Skeletal muscle cell (primary cell): ENCODE measurements at places on chromosomes 16 and 17.
A peak's percentile ranks its signal among the peaks of the same experiment; 100 is the strongest.

DNA sequence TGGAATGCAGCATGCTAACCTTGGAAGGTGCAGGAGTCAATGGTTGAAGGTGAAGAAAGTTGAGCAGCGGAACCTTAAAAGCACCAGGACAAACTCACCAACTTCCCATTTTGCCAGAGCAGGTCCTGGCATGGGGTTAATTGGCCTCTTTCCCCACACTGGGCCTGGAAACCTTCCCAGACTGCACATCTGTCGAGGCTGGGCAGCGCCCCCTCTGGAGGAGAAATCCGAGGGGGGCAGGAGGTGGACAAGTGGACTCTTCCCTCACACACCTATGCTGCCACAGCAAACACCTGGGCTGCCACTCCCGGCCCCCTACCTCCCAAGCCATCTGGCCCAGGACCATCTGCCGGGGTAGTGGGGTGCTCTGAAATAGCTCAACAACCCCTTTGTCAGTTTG is 232.4 kb downstream of the CBLN1 start:
- no peak for DNase-seq

DNA sequence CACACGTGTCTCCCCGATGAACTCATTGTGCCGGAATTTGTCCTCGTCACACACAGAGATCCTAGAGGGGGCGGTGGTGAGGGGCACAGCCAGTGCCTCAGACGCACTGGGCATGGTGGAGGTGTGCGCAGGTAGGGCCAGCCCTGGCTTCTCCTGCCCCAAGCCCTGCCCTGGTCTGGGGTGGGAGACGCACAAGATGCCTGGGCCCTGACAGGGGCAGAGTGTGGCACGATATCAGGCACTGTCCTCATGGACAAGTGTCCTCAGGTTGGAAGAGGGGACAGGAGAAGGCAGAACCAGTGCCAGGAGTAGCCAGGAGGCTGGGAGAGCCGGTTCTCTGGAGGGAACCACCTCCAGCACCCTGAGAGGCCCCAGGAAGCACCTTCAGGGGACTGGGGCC is 20.0 kb downstream of the DOC2B start:
- DNase-seq, result no peak

DNA sequence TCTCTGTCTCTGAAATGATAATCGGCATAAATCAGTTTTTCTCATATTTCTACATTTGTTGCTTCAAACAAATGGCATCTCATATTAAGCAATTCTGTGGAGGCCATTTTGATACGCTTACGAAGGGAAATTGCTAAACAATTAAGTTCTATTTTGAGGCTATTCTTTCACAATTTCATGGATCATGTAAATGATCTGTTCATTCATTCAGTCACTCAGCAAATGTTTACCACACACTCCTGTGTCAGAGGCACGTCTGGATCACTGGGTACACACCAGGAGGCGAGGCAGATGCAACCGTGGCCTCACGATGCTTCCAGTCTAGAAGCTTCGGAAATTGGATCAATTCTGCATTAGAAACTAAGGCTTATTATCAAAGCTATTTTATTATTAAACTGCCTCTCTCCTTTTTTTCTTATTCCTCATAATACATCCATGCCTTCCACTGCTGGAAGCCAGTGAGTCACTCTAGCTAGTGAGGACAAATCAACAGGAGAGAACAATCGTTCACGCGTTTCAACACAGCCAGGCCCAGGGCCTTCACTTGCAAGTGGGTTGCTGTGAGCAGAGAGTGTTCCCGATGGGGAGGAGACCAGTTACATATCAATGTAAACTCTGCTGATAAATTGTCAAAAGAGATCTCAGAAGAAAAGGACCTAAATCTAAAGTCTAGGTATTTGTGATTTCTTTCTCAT is 11.3 kb upstream of the SLC39A11 start:
- DNase-seq, result no peak

GRCh38 chr17:53891726-53892125 is 69.0 kb downstream of the KIF2B start:
- DNase-seq, result no peak

DNA sequence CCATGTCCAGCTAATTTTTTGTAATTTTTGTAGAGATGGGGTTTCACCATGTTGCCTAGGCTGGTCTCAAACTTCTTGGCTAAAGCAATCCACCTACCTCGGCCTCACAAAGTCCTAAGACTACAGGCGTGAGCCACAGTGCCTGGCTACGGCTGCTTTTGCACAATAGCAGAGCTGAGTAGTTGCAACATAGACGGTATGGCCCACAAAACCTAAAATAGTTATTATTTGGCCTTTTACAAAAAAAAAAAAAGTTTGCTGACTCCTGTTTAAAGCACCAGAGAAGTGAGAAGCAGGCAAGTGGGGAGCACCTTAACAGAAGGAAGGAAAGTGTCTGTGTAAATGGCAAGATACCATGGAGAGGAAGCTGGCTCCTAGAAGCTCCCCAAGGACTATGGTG is 5.3 kb upstream of the HSF5 start:
- DNase-seq, result no peak

- DNase-seq, result peak; percentile 91
These were observed 12.2 kb upstream of the MMD start for GRCh38 chr17:55433629-55434422.

GRCh38 chr17:58960068-58960467 is 146.6 kb downstream of the TRIM37 start:
- peak; percentile 26 for DNase-seq

GRCh38 chr17:77365584-77366186 is 224.9 kb downstream of the SEC14L1 start:
- peak; percentile 75 for DNase-seq

GRCh38 chr16:3152027-3152276 is 17.1 kb downstream of the ZNF213 start:
- DNase-seq, result no peak

DNA sequence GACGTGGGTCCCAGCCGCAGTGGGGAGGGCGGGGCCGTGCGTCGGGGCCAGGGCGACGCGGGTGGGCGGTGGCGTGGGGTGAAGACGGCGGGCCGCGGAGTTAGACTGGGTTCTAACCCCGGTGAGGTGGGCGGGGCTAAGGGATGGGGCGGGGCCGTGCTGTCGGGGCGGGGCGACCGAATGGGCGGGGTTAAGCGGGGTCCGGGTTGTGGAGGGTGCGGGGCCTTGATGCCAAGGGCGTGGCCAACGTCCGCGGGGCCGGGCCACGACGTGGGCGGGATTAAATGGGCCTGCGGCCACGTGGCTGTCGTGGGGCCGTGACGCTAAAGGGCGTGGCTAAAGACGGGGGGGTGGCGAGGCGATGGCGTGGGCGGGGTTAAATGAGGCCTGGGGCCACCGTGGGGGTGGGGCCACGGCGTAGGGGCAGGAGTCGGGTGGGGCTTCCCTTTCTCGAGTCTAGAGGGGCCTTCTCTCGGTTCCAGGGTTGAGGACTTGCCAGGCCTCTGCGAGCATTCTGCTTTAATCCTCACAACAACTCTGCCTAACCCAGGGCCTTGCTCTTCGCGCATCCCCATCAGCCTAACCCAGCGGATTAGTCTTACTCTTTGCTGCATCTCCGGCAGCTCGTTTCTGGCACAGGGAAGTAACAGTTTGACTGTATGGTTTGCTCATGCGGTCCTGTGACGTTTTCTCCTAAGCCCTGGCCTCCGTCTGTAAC is 739 bp downstream of the TCF25 start:
- DNase-seq, result peak; percentile 86

DNA sequence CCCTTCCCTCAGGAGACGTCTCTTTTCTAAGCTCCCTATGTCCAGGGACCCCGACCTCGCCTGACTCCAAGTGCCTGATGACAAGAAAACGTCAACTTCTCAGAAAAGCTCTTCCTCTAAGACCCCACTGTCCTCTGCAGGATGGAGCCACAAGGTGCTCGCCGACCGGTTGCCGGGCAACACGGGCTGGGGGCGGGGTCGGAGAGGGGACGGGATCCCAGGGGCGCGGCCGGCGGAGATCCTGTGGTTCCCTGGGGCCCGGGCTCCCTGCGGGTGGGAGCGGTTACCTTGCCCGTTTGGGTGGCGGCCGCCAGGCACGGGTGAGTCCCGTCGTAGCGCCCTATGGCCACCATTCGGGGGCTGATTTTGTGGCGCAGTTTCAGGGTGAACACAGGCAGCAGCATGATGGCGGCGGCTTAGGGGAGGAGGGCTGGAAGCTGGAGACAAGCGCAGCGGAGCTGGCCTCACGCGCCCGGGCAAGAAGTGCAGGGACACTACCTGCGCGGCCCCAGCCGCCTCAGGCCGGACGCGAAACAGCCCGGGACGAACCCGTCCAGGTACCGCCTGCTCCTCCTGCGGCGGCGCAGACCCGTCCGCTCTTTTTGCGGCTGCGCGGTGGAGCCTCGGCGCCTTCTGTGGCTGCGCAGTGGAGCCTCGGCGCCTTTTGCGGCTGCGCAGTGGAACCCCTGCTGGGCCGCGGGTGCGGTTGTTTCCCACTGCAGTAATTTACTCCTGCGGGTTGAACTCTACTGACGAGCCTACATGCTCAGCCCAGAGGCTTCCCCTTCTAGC is at the start of gene BBS2:
Gene BBS2 (minus strand): TSS at position 566 of the 792 bp plus-strand sequence. CDS start 162 bp downstream, at position 404.
- DNase-seq, result peak; percentile 33
